ENCODE measurements at places on chromosomes 16 and 17.

DNA sequence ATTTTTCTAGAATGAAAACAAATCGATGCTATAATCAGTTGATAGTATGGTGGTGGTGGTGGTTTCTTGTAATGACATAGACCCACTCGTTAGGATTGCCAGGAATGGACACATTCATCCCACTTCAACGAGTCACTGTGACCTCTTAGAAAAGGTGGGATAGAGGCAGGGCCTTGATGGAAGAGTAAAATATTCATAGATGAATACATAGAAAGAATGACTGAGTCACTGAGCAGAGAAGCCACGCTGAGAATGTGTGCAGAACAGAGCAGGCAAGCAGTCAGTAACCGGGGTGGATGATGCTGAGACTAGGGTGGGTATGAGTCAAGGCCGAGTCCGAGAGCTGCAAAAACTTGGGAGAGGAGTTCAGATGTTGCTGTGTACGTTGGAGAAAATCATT, 129.9 kb downstream of the PITPNC1 start:
- DNase-seq, result no peak

DNA sequence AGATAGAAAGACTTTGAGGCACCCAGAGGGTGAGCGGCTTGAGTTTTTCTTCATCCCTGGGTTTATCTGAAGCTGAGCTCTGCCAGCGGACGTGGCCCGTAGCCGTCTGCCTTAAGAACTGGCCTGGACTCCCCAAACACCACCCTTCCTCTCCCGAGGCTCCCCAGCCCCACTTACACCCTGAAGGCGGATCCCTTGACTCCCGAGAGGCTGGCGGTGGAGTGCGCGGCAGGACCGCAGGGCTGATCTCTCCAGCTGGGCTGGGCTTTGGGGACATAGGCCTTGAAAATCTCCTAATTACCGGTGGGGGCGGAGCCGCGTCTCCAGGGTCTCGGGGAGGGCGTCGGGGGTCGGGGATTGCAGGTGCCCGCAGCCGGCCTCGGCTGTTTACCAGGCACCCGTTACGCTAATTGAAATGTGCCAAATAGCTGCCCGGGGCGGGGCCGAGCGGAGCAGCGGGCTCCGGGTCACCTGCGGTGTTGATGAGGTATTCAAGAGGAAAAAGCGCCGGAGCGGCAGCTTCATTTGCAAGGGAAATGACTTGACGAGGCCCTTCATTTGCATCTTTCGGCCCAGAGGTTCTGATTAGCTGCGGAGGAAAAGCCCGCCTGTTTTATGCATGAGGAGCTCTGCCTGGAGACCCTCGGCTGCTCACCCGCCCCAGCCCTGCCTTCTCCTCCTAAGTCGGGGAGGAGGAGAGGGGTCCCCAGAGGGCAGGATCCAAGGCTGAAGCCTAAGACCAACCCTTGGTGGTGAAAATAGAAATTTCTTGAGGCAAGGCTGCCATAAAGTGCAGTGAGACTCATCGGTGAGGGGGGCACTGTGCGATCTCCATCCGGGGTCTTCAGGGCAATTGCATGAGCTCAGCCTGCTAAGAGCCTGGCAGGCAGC, 100.7 kb downstream of the MGAT5B start:
- peak; percentile 71 for DNase-seq

- no peak for DNase-seq
Measured at GRCh38 chr17:14044702-14045101, 24.6 kb upstream of the COX10 start.

DNA sequence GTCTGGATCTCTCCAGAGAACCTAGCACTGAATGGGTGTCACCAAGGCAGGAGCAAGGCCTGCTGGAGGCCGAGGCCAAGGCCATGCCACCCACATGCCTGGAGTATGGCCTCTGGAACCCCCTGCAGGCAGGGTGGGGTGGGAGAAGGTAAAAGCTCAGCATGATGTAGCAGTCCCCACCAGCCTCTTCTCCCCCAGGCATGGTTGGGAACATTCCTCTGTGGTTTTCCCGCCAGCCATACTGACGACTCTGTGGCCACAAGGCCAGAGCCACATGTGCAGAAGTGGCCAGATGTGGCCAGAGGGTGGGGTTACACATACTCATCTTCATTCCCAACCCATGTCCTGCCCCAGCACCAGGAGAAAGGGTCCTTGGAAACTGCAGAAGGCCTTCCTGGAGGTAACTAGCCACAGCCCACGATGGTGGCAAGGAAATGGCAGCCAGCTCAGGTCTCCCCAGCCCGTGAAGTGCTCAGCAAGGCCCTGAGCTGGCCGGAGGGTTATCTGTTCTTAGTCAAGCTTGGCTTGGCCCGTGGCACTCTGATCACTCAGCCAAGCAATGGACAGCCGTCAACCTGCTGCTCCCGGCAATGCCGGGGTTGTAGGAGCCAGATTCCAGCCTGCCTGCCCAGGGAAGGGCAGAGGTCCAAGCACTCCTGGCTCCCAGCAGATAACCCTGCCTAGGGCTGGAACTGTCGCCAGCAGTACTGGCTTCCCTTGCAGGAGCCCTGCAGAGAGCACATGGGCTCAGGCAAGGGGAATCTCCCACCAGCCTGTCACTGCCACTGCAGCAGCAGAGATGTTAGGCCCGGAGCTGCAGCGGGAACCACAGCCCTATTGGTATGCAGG, 26.1 kb downstream of the HDAC5 start:
- DNase-seq, result no peak

GRCh38 chr17:79473876-79474440, 136.9 kb downstream of the RBFOX3 start:
- no peak for DNase-seq

DNA sequence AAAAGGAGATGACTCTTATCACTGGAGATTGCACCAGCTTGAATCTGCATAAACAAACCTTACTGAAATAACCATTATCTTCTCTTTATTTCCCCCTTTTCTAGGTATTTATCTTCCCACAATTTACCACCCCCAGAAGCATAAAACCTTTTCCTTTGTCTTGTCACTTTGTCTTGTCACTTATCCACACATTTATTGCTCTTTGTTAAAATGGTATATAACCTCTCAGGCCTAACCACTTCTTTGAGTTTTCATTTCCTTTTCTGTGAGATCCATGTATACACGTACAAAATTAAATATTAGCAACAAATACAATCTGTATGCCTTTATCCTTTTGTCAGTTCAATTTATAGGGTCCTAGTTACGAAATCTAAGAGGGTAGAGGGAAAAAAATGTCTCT, 122.9 kb downstream of the CACNG3 start:
- no peak for DNase-seq

GRCh38 chr16:30030011-30030685, 923 bp downstream of the TLCD3B start:
- no peak for DNase-seq

DNA sequence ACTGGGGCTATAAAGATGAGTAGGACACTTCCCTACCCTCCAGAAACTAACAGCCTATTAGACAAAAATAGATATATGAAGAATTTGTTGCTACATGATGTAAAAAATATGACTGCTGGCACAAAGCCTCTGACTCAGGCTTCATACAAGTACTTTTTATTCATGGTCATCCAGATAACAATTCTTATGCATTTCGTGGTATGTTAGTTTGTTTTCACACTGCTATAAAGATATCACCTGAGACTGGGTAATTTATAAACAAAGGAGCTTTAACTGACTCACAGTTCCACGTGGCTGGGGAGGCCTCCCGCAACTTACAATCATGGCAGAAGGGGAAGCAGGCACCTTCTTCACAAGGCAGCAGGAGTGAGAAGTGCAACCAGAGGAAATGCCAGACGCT, 112.5 kb upstream of the HLF start:
- no peak for DNase-seq

- peak; percentile 57 for DNase-seq
Measured at GRCh38 chr17:59785091-59785799, 77.8 kb downstream of the VMP1 start.

GRCh38 chr17:39722965-39723848, 7.1 kb downstream of the MIEN1 start:
- DNase-seq, result no peak
